ENCODE measurements at places on chromosomes 11 and 22.
A peak's percentile ranks its signal among the peaks of the same experiment; 100 is the strongest.

DNA sequence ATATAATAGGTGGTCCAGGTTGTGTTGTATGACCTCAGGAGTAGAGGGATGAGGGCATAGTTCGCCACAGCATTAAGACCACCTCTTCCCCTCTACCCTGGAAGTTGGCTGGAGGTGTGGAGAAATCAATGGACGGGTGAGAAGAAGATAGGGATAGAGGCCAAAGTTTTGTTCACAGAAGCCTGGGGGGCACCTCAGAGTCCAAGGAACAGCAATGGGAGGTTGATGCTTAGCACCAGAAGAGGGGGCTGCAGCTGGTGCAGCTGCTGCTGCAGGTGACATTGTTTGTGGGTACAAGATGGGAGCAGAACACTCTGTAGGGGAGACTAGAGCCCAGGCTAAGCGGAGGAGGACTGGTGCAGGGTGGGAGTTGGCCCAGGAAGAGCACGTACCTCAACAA is 31.2 kb upstream of the SPON1 start:
- DNase-seq = no peak

DNA sequence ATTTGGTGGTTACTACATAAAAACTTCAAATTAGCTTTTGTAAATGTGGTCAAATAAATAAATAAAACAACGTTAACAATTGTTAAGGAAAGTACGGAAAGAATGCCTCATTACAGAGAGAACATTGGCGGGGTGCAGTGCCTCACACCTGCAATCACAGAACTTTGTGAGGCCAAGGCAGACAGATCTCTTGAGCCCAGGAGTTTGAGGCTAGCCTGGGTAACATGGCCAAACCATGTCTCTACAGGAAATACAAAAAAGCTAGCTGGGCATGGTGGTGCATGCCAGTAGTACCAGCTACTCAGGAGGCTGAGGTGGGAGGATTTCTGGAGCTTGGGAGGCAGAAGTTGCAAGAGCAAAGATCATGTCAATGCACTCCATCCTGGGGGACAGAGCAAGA is 59.4 kb upstream of the VPREB1 start:
- no peak for DNase-seq

- DNase-seq = no peak
Measured at GRCh38 chr11:127308291-127308690, 307.7 kb upstream of the KIRREL3 start.

- no peak for DNase-seq
Measured at GRCh38 chr11:131685906-131686305, 315.5 kb downstream of the NTM start.

DNA sequence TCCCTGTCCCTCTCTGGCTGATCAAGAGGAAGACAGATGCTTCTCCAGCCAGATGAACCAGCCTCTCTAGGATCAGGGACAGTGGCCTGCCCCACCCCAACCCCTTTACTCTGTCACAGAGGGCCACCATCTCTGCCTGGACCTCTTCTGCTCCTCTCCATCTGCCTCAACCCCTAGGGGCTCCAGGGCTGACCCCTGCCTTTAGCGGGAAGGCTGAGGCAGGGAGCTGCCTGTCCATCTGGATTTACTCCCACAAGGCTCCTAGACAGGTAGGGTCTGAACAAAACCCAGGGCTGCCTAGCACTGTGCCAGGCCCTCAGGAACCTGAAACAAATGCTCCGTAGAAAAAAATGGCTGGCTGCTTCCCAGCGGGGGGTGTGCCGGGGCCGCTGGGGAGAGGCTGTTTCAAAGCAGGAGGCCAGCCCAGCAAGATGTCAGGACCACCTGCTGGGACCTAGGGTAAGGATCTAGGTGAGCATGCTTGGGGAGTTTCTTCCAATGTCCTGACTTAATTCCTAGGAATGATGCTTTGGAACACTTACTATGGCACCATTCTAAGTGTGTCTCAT is 3.2 kb downstream of the CHST1 start:
- DNase-seq = no peak

GRCh38 chr11:123532131-123532530 is 102.1 kb downstream of the GRAMD1B start:
- no peak for DNase-seq

GRCh38 chr11:78399136-78399535 is 18.5 kb downstream of the GAB2 start:
- DNase-seq = no peak

DNA sequence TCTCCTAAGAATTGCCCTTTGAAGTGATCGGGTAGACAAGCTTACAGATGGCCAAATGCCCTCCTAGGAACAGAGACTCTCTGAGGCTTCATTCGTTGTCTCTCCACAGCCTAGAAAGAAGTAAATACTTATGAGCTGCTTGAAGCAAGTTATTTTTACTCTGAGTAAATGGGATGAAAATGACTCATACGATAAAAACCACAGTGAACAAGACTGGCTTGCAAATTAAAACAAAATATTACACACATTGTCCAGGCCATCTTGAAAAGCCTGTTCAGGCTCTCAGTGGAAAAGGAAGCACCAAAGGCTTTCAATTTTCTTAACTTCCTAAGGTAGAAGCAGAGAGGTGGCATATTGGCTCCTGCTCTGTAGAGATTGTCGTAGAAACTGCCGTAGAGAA is 294.2 kb downstream of the NELL1 start:
- DNase-seq = no peak

DNA sequence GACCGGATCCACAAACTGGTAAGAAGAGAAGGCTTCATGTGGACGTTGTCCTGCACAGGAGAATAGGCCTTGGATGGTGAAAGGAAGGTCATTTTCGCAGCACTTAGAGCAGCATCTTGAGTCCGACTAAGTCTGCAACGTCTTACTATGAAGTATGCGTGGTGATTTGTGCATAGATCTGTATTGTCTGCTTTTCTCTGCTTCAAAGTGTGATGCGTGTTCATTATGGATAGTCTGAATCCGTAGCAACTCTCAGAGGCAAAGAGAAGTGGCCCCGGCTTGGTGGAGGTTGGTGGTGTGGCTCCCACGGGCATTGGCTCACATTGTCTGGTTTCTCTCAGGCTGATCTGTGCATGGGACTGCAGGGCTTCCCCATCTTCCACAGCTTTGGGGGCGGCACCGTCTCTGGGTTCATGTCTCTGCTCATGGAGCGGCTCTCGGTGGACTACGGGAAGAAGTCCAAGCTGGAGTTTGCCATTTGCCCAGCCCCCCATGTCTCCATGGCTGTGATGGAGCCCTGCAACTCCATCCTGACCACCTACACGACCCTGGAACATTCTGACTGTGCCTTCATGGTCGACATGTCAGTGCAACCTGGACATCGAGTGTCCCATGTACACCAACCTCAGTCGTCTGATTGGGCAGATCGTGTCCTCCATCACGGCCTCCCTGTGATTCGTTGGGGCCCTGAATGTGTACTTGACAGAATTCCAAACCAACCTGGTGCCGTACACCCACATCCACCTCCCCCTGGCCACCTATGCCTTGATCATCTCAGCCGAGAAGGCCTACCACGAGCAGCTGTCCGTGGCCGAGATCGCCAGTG is 21.5 kb downstream of the LRRC74B start:
- no peak for DNase-seq

- DNase-seq = no peak
Measured at GRCh38 chr11:71151561-71151960, 100.8 kb downstream of the SHANK2 start.

- DNase-seq = peak; percentile 52
Measured at GRCh38 chr11:110891411-110891810, 179.2 kb upstream of the ARHGAP20 start.

- no peak for DNase-seq
Measured at GRCh38 chr11:44793350-44794090, 66.8 kb downstream of the TSPAN18 start.

- no peak for DNase-seq
Measured at GRCh38 chr11:100861212-100861611, 174.1 kb downstream of the ARHGAP42 start.

GRCh38 chr11:7603031-7603781 is 70.1 kb downstream of the CYB5R2 start:
- no peak for DNase-seq

All from AG04450 (cell line).